ENCODE measurements at places on chromosomes 5 and 9. TPM values are rescaled to one million over a fixed set of nuclear protein-coding genes. Genes with fewer than 3 reads are reported as not detected.

DNA sequence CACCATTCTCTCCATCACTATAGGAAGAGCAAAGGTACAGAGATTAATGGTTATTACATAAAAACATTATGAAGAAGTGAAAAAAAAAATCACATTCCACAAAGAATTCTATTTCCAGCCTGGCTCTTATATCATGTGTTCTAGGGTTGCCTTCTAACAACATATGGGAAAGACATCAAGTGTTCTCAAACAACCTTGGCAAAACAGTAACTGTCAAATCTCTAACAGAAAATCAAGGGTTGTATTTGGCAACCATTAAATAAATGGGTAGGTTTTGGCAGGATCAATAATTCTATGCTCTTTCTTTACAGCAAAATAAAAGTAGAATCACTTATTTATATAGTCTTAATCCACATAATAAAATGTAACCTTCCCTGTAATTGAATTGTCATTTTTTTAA, 728.9 kb downstream of the MAT2B start:
- peak; percentile 8 for DNase-seq

Gene FRMPD1
- polyA plus RNA-seq: 0.74 TPM

- DNase-seq: no peak
Observed at GRCh38 chr5:176851871-176852658, 41.7 kb downstream of the UNC5A start.

Gene CATSPER3
- polyA plus RNA-seq: 0.74 TPM

Gene CYLC2
- not detected for polyA plus RNA-seq

DNA sequence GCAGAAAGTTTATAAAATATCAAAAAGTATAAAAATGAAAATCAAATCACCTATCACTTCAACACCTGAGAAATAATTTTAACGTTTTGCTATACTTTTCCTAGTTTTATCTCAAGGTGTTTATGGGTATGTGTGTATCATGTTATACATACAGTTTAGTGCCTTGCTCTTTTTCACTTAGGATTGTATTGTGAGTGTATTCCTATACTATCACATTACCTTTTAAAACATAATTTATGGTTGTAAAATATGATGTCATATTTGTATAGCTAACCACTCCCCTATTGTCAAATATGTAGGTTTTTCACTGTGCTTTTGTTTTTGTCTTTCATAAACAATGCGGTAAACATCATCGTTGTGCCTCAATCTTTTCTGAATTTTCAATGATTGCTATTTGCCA, 479.9 kb downstream of the SPOCK1 start:
- DNase-seq: no peak

- DNase-seq: no peak
Observed at GRCh38 chr5:124446120-124446519, 300.3 kb downstream of the ZNF608 start.
